SIG-M5 (cell line): ENCODE measurements at places on chromosomes 5 and 9.

- DNase-seq = no peak
Measured at GRCh38 chr9:108535526-108535925, 320.3 kb downstream of the ACTL7B start.

- no peak for DNase-seq
Measured at GRCh38 chr5:76106149-76106548, 23.0 kb downstream of the SV2C start.

- no peak for DNase-seq
Measured at GRCh38 chr5:58746321-58746720, 163.4 kb downstream of the RAB3C start.

DNA sequence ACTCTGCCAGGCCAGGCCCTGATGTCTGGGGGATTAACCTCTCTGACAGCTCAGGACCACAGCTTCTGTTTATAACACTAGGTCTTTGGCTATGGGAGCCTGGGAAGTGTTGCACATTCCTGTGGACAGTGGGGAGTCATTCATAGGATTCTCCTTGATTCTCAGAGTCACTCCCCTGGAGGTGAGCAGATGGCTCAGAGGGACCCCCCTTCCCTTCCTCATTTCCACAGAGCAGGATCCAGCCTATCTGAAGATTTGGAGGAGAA lies 60.2 kb downstream of the NRG2 start:
- DNase-seq = no peak
